ENCODE measurements at places on chromosomes 1 and 21. TPM values are rescaled to one million over a fixed set of nuclear protein-coding genes. Genes with fewer than 3 reads are reported as not detected.
A peak's percentile ranks its signal among the peaks of the same experiment; 100 is the strongest.

TNNT2 gene
- total RNA-seq = not detected

DNA sequence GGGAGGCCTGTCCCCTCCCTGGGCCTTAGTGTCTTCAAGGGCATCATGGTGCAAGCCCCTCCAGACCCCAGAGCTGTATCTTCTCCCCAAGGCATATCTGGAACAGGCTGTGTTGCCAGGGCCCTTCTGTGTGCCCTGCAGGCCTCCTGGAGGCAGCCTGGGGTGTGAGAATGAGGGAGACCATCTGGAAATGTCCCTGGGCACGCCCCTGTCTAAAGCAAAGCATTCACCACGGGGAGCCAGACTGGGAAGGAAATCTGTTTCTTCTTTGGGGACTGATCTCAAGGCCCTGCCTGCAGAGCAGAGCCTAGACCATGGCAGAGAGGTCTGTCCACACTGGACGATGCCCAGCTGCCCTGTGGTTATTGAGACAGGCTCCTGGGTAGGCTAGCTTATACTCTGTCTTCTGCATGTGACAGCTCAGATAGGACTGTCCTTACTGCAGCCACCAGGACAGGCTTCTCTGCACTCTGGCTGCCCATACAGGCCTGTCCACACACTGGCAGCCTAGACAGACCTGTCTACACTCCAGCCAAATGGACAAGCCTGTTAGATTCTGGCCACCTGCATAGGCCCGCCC, 24.6 kb downstream of the PODN start:
- DNase-seq = no peak

GRCh38 chr1:41980827-41981653, 62.3 kb upstream of the HIVEP3 start:
- no peak for DNase-seq

DNA sequence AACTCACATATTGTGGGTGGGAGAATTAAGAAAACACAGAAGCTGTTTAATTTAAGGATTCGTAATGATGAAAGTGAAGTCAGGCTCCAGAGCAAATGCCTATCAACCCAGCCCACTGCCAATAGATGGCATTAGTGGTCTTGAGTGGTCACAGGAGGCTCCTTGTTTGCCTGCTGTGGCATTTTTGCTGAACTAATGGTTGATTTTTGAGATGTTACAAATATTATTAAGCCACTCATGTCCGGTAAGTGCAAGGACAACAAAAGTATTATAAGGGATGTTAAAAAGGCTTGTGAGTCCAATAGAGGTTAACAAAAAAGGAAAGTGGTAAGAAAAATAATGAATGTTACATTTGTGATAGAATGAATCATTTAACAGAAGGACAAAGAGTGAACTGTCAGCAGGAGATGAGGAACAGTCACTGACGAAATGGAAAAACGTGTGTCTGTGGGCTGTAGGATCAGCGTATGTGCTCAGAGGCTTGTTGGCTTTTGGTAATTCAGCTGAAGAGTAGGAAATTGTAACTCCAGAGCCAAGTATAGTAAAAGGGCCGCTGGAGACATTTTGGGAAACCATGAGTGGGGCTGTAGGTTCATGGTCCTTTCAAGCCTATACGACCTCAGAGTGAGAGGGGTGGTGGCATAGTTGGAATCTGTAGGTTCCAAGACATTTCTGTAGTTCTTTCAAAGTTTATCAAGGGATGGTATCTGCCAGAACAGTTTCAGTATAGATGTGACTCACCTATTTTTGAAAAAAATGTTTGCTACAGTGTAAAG, 11.2 kb downstream of the SFT2D2 start:
- DNase-seq = no peak

DEGS1 gene
- total RNA-seq = 50.7 TPM

- DNase-seq = no peak
Measured at GRCh38 chr1:30751830-30752650, 5.5 kb downstream of the LAPTM5 start.

- no peak for DNase-seq
Measured at GRCh38 chr1:209398313-209398991, 185.1 kb upstream of the CAMK1G start.

- no peak for DNase-seq
Measured at GRCh38 chr1:224852901-224853568, 76.4 kb upstream of the DNAH14 start.

KCNA2 gene
- 3.1 TPM for total RNA-seq

- DNase-seq = peak; percentile 3
Measured at GRCh38 chr21:46120301-46121285, 22.7 kb downstream of the COL6A2 start.

FAM78B gene
- 0.15 TPM for total RNA-seq

GRCh38 chr1:178034676-178035075, 59.2 kb upstream of the RASAL2 start:
- no peak for DNase-seq

- DNase-seq = no peak
Measured at GRCh38 chr1:107897438-107898345, 67.3 kb downstream of the VAV3 start.

KCNK1 gene
- 0.73 TPM for total RNA-seq

GNG4 gene
- not detected for total RNA-seq

DNA sequence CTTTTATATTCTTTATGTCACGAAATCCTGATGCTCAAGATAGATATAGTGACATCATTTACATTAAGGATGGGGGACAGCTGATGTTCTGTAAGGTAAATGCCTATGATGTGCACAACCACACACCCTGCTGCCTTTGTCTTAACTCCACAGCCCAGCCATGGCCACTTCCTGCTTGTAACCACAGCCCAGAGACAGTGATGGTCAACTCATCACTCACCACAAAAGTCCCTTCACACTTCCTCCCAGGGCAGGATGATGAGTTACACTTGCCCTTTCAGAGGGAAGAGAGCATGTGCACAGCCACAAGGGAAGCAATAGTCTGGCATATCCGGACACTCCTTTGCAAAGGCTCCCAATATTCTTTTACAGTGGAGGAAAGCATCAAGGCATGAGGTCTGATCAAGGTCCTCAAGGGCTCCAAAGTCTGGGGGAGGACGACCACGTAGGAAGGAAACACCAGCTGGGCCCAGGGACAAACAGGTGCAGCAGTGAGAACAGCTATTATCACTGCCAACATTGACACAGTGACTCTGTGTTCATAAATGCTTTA, 53.8 kb downstream of the PLPP3 start:
- DNase-seq = no peak

GRCh38 chr21:38911484-38912101, 105.9 kb downstream of the ETS2 start:
- DNase-seq = no peak

GRCh38 chr1:6660415-6661049, 35.9 kb downstream of the THAP3 start:
- no peak for DNase-seq

DNA sequence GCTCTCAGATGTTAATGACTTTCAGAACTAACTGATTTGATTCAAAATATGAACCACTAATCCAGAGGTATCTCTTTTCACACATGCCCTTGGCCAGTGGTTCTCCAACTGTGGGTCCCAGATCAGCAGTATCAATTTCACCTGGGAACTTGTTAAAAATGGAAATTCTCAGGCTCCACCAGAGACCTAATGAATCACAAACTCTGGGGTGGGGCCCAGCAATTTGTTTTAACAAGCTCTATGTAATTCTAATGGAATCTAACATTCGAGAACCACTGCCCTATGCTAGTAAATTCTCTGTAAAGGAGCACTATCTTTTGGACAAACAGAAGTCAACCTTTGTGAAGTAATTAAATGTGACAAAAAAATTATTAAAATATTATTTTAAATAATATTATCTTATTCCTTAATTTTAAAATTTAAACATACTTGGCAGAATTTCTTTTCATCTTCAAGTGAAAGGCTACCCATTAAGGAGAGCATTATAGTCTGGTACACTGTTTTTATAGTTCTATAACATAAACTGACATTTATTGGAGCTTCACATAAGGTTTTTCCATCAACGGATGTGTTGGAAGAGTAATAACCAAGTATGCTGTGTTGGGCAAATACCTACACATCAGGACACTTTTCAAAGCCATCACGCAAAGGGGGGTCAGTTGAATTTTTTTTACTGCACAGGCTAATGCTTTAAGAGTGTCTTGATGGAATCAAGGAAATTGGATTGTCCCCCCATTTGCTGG, 130.4 kb downstream of the LHX4 start:
- no peak for DNase-seq

- DNase-seq = no peak
Measured at GRCh38 chr1:14968251-14968851, 185.2 kb upstream of the TMEM51 start.

CADM3 gene
- total RNA-seq = not detected

DNA sequence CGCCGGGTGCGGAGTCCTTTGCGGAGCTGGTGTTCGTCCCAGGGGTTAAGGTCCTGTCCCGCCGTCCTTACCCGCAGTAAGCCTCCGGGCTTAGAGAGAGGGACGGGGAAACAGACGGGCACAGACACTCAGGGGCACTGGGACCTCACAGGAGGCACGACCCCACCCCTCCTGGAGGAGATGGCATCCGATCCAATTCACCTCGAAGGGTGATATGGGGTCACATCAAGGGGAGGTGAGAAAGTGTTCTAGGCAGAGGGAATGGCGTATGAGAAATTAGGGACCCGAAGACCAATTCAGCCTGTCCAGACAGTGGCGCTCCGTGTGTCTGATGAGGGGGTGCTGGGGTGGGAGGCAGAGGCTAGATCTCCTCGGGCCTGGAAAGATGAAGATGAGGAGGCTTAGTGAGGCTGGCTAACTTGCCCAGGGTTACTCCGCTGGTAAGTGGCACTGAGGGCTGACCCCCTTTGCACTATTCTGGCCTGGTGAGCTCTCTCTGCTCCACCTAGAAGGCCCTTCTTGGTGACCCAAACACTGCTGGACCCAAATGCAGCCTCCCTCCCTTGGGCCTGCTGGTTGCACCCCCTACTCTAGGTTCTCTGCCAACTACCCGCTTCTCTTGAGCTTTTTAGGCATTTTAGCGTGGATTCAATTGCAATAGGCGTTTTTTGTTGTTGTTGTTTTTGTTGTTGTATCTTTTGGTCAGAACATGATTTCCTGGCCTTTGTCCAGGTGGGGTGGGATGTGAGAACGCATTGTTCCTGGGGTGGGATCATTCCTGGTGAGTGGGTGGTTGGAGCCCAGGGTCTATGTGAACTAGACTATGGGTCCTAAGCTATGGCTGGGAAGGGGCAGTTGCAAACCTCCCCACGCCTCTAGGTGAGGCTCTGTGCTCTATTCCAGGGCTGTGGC, 12.3 kb downstream of the BTBD19 start:
- no peak for DNase-seq

GRCh38 chr1:215992620-215993019, 425.5 kb downstream of the KCTD3 start:
- DNase-seq = no peak

GIPC2 gene
- total RNA-seq = not detected

GRCh38 chr1:12049616-12050015, 13.5 kb upstream of the TNFRSF8 start:
- DNase-seq = no peak

- DNase-seq = no peak
Measured at GRCh38 chr1:171600862-171601261, 21.2 kb upstream of the MYOCOS start.

GRCh38 chr1:229862017-229862774, 204.8 kb upstream of the GALNT2 start:
- no peak for DNase-seq

VAMP4 gene
- 21.6 TPM for total RNA-seq

SLAMF6 gene
- total RNA-seq = 24.8 TPM

DNA sequence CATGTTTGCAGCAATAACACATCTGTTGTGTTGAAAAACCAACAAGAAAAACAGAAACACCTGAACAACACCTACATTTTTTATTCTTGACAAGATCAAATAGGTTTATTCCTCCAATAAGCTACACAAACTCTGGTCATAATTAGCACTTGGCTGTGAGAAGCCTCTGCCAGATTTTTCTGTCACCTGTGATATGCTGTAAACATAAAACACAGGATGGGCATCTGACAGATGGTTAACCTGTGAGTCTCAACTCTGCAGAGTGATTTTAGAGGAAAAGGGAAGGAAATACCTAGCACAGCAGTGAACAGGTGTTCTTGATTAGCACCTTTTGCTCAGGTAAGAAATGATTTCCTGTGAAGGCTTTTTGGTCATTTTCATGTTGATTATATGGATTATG, 175.4 kb upstream of the COA6 start:
- no peak for DNase-seq

- DNase-seq = no peak
Measured at GRCh38 chr1:58524353-58524945, 22.1 kb downstream of the OMA1 start.

TNFRSF9 gene
- total RNA-seq = 0.50 TPM

DNA sequence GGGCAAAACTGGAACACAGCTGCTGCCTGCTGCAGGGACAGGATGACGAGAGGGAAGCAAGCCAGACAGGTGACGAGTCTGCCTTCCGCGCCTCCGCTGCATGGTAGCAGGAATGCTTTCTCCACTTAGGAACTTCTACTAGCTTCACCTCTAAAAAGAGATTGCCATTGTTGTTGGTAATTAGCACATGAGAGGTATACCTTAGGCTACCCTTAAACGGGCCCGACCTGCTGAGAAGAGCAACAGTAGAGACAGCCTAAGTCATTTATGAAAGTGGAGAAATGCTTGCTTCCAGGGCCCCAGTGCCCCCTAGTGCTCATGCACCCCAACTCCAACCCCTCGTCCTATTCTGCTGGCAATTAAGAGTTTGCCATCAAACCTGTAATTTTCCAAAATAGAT, 96.9 kb upstream of the AKT3 start:
- DNase-seq = no peak

DNA sequence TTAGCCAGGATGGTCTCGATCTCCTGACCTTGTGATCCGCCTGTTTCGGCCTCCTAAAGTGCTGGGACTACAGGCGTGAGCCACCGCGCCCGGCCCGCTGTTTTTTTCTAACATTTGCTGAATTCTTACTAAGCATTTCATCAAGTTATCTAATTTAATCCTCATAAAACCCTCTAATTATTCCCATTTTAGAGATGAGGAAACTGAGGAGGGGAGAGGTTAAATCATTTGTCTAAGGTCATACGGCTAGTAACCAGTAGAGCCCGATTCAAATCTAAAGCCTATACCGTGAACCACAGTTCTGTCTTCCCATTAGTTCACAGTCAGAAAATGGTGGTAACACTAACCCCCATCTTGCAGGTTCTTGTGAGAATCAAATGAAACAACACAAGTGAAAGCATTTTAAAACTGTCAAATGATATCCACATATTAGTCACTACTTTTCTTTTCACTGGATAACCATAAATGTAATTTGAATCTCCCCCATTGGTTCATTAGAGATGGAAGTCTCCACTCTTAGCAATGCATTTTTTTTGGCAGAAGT, 10.6 kb downstream of the HEYL start:
- no peak for DNase-seq

Data from T-helper 17 cell (primary cell).